Liver (tissue), 10 donors: ENCODE measurements at places on chromosomes 13 and 19. TPM values are rescaled to one million over a fixed set of nuclear protein-coding genes. Genes with fewer than 3 reads are reported as not detected.

Gene LSM14A
- 133 TPM for total RNA-seq

Gene SHISA7
- not detected for total RNA-seq

Gene ADAMTSL5
- total RNA-seq = 0.09 TPM

Gene ZNF302
- total RNA-seq = 18.6 TPM

Gene CBLC
- total RNA-seq = 14.0 TPM

Gene ZSCAN1
- total RNA-seq = not detected

Gene ITGBL1
- total RNA-seq = 0.28 TPM

Gene KCNN1
- total RNA-seq = 0.05 TPM

Gene SERPINE3
- not detected for total RNA-seq

Gene PLK5
- not detected for total RNA-seq

Gene SLC25A41
- 0.14 TPM for total RNA-seq

Gene LDLR
- total RNA-seq = 141 TPM

Gene PRR36
- total RNA-seq = not detected

Gene IZUMO2
- not detected for total RNA-seq

Gene DHDH
- total RNA-seq = 1.3 TPM

Gene ADAT3
- total RNA-seq = 1.3 TPM

Gene SIGLEC8
- 2.3 TPM for total RNA-seq

Gene NCAN
- total RNA-seq = not detected

Gene KLF16
- 7.6 TPM for total RNA-seq

Gene TMEM190
- total RNA-seq = not detected

Gene ZNF418
- 3.1 TPM for total RNA-seq

Gene ZNF600
- 1.4 TPM for total RNA-seq

Gene CLDN10
- 4.0 TPM for total RNA-seq

Gene OR7C1
- 0.14 TPM for total RNA-seq

Gene DBP
- 2.3 TPM for total RNA-seq

Gene SMIM44
- not detected for total RNA-seq

Gene IRF3
- total RNA-seq = 24.4 TPM

Gene ZNF345
- total RNA-seq = 4.7 TPM

Gene AZU1
- total RNA-seq = 20.2 TPM

Gene RYR1
- total RNA-seq = 0.33 TPM

Gene ADM5
- 0.28 TPM for total RNA-seq

Gene TNFSF11
- 1.3 TPM for total RNA-seq

Gene FOXA3
- total RNA-seq = 30.8 TPM

Gene NLRP5
- not detected for total RNA-seq

Gene SERP2
- total RNA-seq = 2.0 TPM

Gene ZNF433
- total RNA-seq = 4.7 TPM

Gene HPN
- 130 TPM for total RNA-seq

Gene TTC9B
- total RNA-seq = not detected

Gene FAM216B
- total RNA-seq = not detected

Gene AP1M1
- total RNA-seq = 25.4 TPM

Gene RASAL3
- 1.5 TPM for total RNA-seq

Gene ZNF536
- total RNA-seq = 0.17 TPM

Gene ESD
- total RNA-seq = 63.3 TPM

Gene OR7D2
- not detected for total RNA-seq

Gene C1QTNF9B
- not detected for total RNA-seq

Gene CCDC8
- total RNA-seq = 5.9 TPM

Gene LAMP1
- total RNA-seq = 60.0 TPM

Gene PALM
- 3.8 TPM for total RNA-seq

Gene BCL3
- total RNA-seq = 29.1 TPM

Gene B3GNT3
- total RNA-seq = 0.14 TPM

Gene TNNT1
- 0.28 TPM for total RNA-seq

Gene ZNF814
- 9.1 TPM for total RNA-seq

Gene SIGLEC6
- total RNA-seq = 0.08 TPM

Gene MPND
- total RNA-seq = 4.7 TPM
